ENCODE measurements at places on chromosomes 6 and 20. TPM values are rescaled to one million over a fixed set of nuclear protein-coding genes. Genes with fewer than 3 reads are reported as not detected.

- H3K27me3 ChIP-seq: no peaks in the 10 kb centered on the region
- no peaks in the 10 kb centered on the region for H3K4me1 ChIP-seq
- H3K27ac ChIP-seq: no peak overlapping the region
- DNase-seq: no peak
- H3K4me3 ChIP-seq: no peak overlapping the region
These were observed 583.5 kb downstream of the EYS start for GRCh38 chr6:65123521-65123920.

GRCh38 chr6:169173532-169174268 lies 79.9 kb downstream of the THBS2 start:
- no peak for DNase-seq
- no peaks in the 10 kb centered on the region for H3K4me1 ChIP-seq
- no peaks in the 10 kb centered on the region for H3K36me3 ChIP-seq
- H3K4me3 ChIP-seq: no peak overlapping the region
- H3K27me3 ChIP-seq: no peaks in the 10 kb centered on the region

DNA sequence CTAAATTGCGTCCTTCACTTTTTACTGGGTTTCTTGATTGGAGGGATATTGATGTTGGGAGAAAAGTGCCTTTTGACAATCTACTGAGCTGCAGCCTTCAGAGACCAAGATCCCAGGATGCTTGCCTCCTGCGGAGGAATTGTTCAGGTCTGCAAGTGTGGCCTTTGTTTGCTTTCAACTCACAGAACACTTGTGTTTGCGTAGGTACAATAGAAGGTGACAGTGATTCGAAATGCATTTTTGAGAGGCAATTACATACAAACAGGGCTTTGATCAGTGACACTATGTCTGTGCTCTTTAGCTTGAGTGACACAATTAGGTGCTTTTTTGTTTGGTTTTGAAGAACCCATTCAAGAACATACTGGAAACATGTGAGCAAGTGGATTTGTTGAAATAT lies 600.6 kb downstream of the QKI start:
- no peak for DNase-seq
- H3K27ac ChIP-seq: no peak overlapping the region
- H3K4me3 ChIP-seq: no peak overlapping the region

DNA sequence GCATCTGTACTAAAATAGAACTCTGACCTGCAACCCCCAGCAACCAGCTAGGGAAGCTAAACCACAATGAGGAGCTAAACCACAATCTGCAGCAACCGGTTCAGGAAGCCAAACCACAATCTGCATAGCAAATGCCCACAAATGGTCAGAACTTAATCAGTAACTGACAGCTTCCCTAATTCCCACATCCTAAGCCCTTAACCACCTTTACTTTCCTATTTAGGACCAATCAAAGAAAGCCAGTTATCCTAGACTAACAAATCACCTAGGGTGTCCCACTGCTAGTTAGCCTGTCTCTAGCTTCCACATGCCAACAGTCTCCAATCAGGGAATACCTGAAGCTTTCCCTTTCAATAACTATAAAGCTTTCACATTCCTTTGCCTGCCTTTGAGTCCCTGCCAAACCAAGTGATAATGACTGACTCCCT lies 424.6 kb upstream of the PTCHD4 start:
- H3K4me3 ChIP-seq: no peak overlapping the region
- H3K27ac ChIP-seq: no peak overlapping the region
- no peaks in the 10 kb centered on the region for H3K27me3 ChIP-seq
- no peaks in the 10 kb centered on the region for H3K36me3 ChIP-seq
- no peaks in the 10 kb centered on the region for H3K4me1 ChIP-seq

GRCh38 chr6:161023316-161023715 lies 31.7 kb downstream of the MAP3K4 start:
- H3K27ac ChIP-seq: no peak overlapping the region
- DNase-seq: no peak
- no peak overlapping the region for H3K4me3 ChIP-seq
- H3K27me3 ChIP-seq: no peaks in the 10 kb centered on the region
- H3K4me1 ChIP-seq: no peaks in the 10 kb centered on the region

KCNK15 gene
- 0.42 TPM for polyA plus RNA-seq

- H3K36me3 ChIP-seq: no peaks in the 10 kb centered on the region
- no peak overlapping the region for H3K27ac ChIP-seq
- no peak overlapping the region for H3K4me3 ChIP-seq
- H3K27me3 ChIP-seq: no peaks in the 10 kb centered on the region
These were observed 7.8 kb upstream of the BTN3A1 start for GRCh38 chr6:26394289-26394688.

DNA sequence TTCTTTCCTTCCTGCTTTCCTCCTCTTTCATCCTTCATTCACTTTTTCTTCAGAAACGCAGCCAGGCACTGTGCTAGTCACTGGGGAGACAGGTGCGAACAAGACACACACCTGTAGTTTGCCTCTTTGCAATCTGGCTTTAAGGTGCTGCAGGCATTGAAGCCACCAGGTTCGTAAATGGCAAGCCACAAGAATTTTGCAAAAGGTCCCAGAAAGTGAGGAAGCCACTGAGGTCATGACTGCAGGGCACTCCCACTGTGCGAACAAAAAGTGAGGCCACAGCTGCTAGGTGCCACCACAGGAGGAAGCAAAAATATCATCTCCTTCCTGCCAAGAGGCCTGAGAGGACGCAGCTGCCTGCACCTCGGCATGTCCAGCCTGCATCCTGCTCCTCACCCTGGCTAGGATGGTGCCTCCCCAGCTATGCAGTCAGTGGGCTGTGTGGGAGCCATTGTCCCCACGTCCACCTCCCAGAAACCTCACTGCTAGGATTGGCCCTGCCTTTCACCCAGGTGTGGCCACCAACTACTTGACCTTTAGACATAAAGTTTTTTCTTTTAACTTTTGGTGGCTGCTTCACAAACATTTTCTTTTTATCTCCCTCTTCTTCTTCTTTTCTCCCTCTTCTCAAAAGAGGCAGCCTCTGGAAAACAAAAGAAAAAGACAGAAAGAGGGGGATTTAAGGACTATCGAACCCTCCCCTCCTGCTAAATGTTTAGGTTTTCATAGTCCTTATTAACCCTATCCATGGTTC lies 230.8 kb downstream of the BCAS1 start:
- no peaks in the 10 kb centered on the region for H3K36me3 ChIP-seq
- no peak overlapping the region for H3K27ac ChIP-seq
- no peak for DNase-seq

LY86 gene
- polyA plus RNA-seq: 4.6 TPM

MMP24OS gene
- 150 TPM for polyA plus RNA-seq

HEY2 gene
- polyA plus RNA-seq: 2.1 TPM

DLL1 gene
- polyA plus RNA-seq: 7.9 TPM

- peak; percentile 79 for DNase-seq
- peaks cover 15% of the 10 kb centered on the region for H3K4me1 ChIP-seq
- H3K27ac ChIP-seq: peak overlapping the region; percentile 66
- H3K4me3 ChIP-seq: peak overlapping the region; percentile 40
- peaks cover 29% of the 10 kb centered on the region for H3K36me3 ChIP-seq
These were observed 577 bp downstream of the LSM14B start for GRCh38 chr20:62122654-62123449.

DNA sequence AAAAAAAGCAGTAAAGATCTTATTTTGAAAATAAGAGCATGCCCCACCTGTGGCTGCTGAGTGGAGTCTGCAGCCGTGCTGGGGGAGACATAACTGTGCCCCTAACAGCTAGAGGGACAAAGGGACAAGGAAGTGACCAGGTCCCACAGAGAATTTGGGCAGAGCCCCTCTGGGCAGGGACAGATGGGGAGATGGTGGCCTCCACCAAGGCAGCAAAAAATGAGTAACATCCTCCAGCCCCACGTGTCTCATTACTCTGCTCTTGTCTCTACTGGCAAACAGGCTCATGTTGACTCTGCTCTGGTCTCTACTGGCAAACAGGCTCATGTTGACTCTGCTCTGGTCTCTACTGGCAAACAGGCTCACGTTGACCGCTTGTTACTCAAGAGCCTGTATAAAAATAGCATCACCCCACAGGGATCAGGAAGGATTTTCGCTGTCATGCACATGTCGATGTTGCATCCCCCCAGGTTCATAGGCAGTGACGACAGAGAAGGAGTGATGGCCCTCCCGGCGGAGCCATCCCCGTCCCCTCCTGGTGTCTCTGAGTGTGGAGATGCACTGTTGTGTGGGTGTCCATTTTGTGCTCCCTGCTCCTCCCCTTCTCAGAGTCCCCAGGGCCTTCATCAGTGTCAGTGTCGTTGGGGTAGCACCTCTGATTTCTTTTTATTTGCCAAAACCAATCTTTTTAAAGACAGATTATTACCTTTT lies 17.3 kb upstream of the PCMTD2 start:
- H3K4me1 ChIP-seq: peaks cover 11% of the 10 kb centered on the region
- no peaks in the 10 kb centered on the region for H3K36me3 ChIP-seq
- DNase-seq: no peak
- H3K27me3 ChIP-seq: no peaks in the 10 kb centered on the region
- no peak overlapping the region for H3K27ac ChIP-seq
- no peak overlapping the region for H3K4me3 ChIP-seq

DNA sequence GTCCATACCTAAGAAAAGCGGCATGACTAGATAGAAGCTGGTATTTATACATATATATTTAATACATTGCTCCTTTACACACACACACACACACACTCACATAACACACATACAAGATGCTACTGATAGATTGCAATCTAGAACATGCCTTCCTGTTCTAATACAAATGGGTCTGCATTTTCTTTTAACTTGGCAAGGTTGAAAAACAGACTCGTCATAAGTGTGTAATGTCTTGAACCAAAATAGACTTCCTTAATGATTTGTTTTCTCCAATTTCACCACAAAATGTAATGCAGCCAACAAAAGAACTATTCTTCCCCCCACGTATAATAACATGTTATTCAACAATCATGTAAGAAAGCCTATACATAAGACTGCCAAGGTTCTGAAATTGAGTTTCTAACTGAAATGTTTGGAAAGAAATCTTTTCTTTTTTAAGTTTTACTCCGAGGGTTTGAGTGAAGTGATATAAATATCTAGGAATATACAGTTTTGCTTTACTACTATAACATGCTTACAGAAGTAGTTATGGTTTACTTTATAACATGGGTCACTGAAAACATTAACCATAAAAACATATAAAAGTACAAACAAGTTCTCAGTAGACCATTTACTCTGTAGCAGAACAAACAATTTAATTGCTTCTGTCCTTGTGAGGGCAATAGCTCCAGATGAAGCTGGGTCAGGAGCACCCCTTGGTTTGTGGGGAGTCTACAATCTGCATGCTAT lies 207.5 kb downstream of the FOXC1 start:
- DNase-seq: no peak
- no peaks in the 10 kb centered on the region for H3K36me3 ChIP-seq
- no peak overlapping the region for H3K27ac ChIP-seq
- no peaks in the 10 kb centered on the region for H3K27me3 ChIP-seq

LSM2 gene
- 42.8 TPM for polyA plus RNA-seq

OTOR gene
- polyA plus RNA-seq: not detected

SAMD3 gene
- 5.2 TPM for polyA plus RNA-seq

WASF1 gene
- polyA plus RNA-seq: 16.2 TPM

GRCh38 chr6:63817492-63818050 lies 182.0 kb downstream of the PHF3 start:
- no peak overlapping the region for H3K4me3 ChIP-seq
- H3K27me3 ChIP-seq: no peaks in the 10 kb centered on the region
- no peak overlapping the region for H3K27ac ChIP-seq
- no peaks in the 10 kb centered on the region for H3K4me1 ChIP-seq
- no peak for DNase-seq

- H3K27ac ChIP-seq: no peak overlapping the region
- DNase-seq: no peak
- H3K4me3 ChIP-seq: no peak overlapping the region
- H3K36me3 ChIP-seq: no peaks in the 10 kb centered on the region
- H3K4me1 ChIP-seq: no peaks in the 10 kb centered on the region
- no peaks in the 10 kb centered on the region for H3K27me3 ChIP-seq
These were observed 95.1 kb upstream of the MPC1 start for GRCh38 chr6:166477647-166478365.

DNA sequence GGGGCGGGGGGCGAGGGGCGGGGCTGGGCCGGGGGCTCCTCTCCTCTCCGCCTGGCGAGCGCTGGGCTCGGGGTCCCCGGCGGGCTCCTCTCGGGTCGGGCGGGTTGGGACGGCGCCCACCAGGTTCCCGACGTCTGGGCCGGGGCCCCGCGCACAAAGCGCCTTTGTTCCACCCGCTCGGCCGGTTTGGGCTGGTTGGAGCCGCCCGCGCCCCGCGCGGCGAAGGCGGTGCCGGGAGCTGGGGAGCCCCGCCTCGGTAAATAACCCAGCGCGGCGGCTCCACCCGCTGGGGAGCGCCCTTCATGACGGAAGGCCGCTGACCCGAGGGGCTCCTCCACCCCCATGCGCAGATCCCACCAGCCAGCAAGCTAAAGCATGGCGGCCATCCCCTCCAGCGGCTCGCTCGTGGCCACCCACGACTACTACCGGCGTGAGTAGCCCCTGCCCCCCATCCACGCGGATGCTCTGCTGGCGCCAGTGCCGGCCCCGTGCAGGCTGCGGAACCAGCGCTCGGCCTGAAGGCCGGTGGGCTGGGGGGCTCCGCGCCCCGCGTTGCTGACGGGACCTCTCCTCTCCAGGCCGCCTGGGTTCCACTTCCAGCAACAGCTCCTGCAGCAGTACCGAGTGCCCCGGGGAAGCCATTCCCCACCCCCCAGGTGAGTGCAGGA lies 503 bp downstream of the PPDPF start:
- no peaks in the 10 kb centered on the region for H3K27me3 ChIP-seq
- H3K36me3 ChIP-seq: no peaks in the 10 kb centered on the region
- H3K4me3 ChIP-seq: peak overlapping the region; percentile 40
- no peaks in the 10 kb centered on the region for H3K4me1 ChIP-seq

- H3K4me3 ChIP-seq: no peak overlapping the region
- no peak overlapping the region for H3K27ac ChIP-seq
- DNase-seq: no peak
- H3K27me3 ChIP-seq: no peaks in the 10 kb centered on the region
- H3K36me3 ChIP-seq: no peaks in the 10 kb centered on the region
- H3K4me1 ChIP-seq: no peaks in the 10 kb centered on the region
These were observed 19.5 kb upstream of the RSPH4A start for GRCh38 chr6:116596815-116597214.

- no peak overlapping the region for H3K4me3 ChIP-seq
- H3K36me3 ChIP-seq: no peaks in the 10 kb centered on the region
- H3K27ac ChIP-seq: no peak overlapping the region
- H3K27me3 ChIP-seq: no peaks in the 10 kb centered on the region
These were observed 461.6 kb downstream of the ADGRB3 start for GRCh38 chr6:69096681-69097080.

DNA sequence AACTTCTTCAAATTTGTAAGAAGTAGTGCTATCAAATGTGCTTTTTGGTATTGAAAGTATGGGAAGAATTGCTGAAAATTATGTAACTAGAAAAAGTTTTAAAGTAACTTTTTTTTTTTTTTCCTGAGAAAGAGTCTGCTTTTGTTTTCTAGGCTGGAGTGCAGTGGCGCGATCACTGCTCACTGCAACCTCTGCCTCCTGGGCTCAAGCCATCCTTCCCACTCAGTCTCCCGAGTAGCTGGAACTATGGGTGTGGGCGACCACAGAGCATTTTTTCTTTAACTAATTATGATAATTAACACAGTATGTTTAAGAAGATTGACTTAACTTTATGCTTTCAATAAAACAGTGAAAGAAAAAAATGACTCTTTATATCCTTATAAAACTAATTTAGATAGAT lies 38.4 kb downstream of the BMP5 start:
- DNase-seq: no peak
- H3K27ac ChIP-seq: no peak overlapping the region
- H3K4me1 ChIP-seq: no peaks in the 10 kb centered on the region
- no peaks in the 10 kb centered on the region for H3K36me3 ChIP-seq

GRCh38 chr20:33674294-33675135 lies at the start of gene NECAB3:
Gene NECAB3, minus strand, starts transcription at chr20:33674428. Its CDS starts 76 bp downstream, at chr20:33674352.
- no peaks in the 10 kb centered on the region for H3K27me3 ChIP-seq
- H3K36me3 ChIP-seq: no peaks in the 10 kb centered on the region
- DNase-seq: peak; percentile 83
- H3K4me1 ChIP-seq: peaks cover 44% of the 10 kb centered on the region
- H3K4me3 ChIP-seq: peak within 1 kb of the TSS; percentile 49
